CD4-positive, alpha-beta T cell treated with Interleukin-21 for 1 hour (primary cell): ENCODE measurements at places on chromosomes 3 and 15.

GRCh38 chr15:76514282-76514681 is 177.7 kb downstream of the ISL2 start:
- DNase-seq: no peak

GRCh38 chr3:12886736-12887135 is 45.4 kb upstream of the RPL32 start:
- DNase-seq: no peak

- DNase-seq: no peak
These were observed 1.5 kb downstream of the SLC6A11 start for GRCh38 chr3:10817506-10817905.

- no peak for DNase-seq
These were observed 420.5 kb upstream of the NAALADL2 start for GRCh38 chr3:174438501-174439145.

DNA sequence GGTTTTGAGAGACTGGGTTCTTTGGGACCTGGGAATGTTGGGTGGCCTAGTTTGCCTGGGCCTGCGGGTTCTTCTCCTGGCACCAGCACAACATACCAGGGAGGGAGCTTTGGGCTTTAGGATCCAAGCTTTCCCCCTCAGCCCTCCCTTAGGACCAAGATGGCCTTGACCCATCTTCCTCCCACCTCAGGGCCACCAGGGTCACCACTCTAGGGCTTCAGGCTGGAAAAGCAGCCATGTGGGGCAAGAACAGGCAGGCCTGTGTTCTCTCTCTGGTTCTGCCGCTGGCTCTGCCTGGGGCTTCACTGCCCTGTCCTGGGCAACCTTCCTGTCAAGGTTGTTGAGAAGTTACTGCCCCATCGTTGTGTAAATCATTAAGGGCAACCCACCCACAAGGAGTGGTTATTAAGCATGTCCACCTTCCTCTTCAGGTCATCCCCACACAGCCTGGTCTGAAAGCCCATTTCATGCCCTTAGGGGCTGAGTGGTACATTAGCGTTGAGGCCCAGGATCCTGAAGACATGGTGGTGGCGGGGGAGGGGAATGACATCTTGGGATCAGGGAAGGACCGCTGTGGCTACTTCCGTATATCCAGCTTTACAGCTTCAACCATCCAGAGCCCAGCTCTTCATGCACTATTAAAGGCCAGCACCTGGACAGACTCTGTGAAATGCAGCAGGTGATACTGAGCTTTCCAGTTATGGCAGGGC is 652 bp downstream of the DUOX1 start:
- DNase-seq: no peak

DNA sequence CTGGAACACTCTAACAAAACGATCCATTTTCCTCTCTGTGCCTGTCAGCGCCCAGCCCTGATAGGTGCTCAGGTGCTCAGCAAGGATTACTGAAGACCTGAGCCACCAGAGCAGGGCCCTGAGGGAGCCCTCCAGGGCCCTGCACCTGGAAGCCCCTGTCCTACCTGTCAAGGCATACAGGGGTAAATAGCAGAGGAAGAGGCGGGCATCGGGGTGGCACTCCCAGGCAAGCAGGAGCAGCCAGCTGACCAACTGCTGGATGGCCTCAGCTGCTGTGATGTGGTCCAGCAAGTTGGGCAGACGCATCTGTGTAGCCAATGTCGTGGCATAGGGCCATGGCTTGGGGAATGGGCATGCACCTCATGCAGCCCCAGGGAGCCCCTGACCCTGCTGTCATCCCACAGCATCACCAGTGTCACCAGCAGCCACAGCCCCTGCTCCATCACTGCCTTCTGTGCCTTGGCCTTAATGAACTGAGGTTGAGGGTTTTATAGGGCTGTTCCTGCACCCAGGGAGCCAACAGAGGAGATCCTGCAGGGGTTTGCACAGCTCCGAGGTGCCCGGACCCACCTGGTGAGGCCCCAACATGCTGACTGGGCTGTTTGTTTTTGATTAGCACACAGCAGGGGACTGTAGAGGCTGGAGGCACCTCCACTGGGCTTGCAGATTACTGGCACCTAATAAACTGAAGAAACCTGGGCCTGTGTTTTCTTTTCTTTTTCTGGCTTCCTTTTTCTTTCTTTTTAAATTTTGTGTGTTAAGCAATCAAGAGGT is 7.9 kb upstream of the WDR6 start:
- DNase-seq: no peak

DNA sequence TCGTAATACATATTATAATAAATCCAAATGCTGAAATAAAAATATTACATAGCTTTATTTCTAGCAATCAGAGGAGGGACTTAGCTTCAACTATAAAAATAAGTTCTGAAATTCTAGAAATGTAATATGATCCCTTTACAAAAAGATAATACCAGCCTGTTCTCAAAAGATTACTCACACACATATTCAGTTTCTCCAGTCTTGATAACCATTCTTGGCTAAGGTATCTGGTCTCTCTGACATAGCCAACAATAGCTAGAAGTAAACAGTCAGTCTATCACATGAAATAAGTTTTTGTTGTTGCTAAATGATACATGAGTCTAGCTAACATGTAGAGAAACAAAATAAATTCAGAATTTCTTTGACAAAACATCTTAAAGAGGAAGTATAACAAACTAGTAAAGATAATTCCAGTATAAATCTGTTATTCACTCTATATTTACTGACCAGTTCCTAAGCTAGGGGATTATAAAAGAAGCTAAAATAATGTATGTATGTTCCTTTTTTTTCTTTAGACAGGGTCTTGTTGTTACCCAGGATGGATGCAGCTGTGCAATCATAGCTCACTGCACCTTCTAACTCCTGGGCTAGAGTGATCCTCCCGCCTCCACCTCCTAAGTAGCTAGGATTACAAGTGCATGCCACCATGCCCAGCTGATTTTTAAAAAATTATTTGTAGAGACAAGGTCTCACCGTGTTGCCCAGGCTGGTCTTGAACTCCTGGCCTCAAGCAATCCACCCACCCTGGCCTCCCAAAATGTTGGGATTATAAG is 170.6 kb downstream of the TBL1XR1 start:
- no peak for DNase-seq

DNA sequence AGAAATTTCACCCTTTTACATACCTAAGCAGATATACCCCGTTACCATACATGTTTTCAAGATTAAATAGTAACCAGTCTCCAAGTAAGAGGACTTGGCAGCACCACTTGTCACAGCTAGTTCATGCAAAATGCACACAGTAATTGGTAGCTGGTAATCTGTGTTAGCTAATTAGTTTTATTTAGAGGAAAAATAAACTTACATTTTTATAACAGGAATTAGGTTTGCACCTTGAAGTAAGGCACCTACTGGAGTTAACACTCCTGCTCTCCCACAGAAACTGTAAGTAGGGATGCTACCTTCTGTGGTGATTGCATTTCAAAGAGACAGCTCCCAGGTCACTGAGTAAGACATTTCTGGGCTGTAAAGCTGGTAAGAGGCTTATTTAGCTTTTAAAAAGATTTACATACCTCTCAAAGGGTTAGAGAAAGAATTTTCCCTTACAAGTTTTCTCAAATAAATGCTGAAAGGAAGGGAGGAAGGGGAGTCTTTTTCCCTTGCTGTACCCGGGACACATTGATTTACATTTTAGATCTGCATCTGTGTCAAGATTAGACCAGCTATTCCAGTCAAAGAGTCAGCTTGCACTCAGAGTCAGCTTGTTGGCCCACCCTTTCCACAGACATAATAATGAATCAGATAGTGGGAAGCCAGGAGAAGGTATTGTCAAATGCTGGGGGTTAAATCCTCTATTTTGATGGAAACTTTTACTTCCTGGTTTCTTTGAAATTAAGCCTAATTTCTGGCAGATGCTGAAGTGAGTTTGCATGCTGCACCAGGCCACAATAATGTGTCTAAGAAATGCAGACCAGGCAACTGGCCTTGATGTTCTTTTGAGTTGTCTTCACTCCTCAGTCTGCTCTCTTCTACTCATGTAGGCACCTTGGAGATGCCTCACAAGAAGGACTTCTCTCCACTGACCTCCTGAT is 77.6 kb upstream of the CHD2 start:
- DNase-seq: no peak

- DNase-seq: peak; percentile 34
These were observed 33.3 kb upstream of the PAQR5 start for GRCh38 chr15:69265347-69265955.

DNA sequence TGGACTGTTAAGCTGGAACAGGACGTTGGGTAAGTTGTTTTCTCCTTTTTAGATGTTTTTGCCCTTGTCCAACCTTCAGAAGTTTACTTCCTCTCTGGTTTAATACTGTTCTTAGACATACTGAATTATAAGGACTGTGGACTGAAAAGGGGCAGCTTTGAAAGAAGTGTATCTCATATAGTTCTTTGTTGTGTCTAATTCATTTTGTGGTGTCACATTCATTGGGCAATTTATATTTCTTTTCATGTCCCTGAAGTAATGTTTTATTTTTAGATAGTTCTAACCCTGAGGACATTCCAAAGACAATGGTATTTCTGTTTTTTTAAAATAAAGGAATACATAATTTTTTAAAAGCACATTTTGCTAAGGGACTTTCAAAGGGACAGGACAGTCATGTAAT is 45.2 kb downstream of the TMEM108 start:
- DNase-seq: no peak

- DNase-seq: no peak
These were observed 813.3 kb upstream of the ARRDC4 start for GRCh38 chr15:97146929-97147870.

GRCh38 chr15:90814191-90814821 is 54.1 kb upstream of the FURIN start:
- no peak for DNase-seq
